ENCODE measurements at places on chromosomes 6 and 20.

GRCh38 chr6:147043994-147044477 is 160.2 kb upstream of the STXBP5 start:
- DNase-seq, result no peak

GRCh38 chr6:127420556-127420955 is 38.6 kb downstream of the KIAA0408 start:
- peak; percentile 74 for DNase-seq

GRCh38 chr6:152859225-152859624 is 108.6 kb downstream of the VIP start:
- no peak for DNase-seq

DNA sequence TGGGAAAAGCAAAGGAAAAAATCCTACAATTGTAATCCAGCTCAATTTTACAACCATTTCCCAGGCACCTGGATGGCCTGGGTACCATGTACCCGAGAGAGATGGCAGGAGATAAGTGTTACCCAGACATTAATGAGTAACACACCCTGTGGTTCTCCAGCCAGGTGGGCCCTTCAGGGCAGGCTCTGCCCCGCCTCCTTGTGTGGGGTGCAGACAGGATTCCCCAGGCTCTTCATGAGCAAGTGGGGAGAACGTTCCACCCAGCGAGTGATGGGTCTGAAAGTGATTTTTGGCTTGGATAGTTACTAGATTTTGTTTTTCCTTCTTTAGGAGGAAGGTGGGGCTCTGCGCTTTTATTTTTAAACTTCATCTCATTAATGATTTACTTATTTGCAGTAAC is 243.9 kb downstream of the TAF4 start:
- DNase-seq, result no peak

DNA sequence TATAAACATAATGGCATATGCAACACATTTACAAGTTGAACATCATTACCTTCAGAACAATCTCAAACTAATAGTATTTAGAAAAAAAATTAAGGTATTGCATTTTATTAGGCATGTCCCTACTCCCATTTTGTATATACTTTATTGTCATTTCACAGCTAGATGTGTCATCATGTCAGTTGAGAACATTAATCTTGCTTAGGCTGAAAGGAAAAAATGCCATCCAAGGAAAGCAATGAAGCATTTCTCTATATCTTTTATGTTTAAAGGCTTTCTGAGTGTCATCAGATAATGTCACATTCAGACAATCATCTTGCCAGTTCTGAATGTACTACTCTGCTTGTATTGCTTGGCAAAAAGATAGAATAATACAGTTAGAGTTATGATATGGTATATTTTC is 228.8 kb upstream of the THEMIS start:
- DNase-seq, result no peak

DNA sequence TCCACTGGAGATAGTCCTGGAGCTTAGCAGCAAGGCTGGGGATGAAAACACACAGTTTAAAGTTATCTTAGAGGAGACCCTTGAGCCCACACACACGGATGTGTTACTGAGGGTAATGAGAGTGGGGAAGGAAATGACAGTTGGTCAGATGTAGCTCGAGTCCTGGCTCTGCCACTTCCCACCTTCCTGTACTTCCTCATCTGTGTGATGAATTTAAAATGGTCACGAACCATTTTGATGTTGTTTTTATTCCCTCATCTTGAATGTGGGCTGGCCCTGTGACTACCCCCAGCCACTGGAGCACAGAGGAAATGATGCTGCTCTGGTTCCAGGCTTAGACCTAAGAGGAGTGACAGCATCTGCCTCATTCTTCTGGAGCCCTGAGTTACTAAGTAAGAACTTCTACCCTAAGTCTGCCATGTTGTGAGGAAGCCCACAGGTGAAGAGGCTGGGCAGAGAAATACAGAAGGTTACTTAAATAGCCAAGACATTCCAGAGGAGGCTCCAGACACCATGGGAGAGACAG is 141.2 kb downstream of the NRN1 start:
- no peak for DNase-seq

DNA sequence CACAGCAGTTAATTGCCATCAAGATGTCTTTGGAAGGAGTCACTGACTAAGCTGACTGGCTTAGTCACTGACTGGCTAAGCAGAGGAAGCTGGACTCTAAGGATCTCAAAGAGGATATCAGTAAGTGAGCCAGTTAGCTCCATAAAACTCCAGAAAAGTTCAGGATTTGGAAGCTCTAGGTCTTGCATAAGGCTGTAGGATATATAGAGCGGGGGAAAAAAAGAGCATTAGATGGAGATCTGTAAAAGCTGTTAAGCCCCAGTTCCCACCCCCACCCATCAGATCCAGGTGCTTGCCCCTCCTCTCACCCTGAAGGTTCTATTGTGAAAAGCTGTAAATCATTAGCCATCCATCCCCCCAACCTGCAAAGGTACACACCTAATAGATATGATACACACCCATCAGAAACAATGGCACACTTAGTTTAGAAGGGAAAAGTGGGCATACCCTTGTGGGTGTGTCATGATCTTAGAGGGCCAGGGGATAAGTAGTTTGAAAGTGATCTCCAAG is 32.2 kb downstream of the CARMIL1 start:
- DNase-seq, result no peak

- DNase-seq, result no peak
Observed at GRCh38 chr6:141521440-141521839, 611.3 kb upstream of the GJE1 start.

DNA sequence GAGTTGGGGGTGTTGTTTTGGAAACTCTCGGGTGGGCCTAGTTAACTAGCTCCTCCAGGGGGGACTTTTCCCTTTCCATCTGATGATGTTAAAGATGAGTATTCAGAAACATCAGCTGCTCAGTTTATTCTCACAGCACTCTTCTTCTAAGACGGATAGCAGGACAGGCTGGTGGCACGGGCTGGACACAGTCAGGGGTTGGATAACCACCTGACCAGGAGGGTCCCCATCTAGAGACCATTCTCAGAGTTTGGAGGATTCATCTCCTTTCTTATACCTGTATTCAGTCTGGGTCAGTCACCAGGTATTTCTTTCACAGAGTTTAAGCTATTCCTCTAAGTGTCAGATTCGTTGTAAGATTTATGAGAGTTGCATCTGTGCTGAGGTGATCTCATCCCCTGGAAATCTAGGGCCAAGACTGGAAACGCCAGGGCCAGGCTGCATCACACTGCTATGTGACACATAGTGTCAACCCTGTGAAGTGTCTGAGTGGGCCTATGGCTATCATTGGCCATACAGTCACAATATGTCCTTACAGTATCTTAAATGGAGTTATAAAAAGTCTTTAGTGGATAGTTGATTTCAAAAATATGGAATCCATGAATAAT is 111.7 kb downstream of the FAM50B start:
- no peak for DNase-seq

DNA sequence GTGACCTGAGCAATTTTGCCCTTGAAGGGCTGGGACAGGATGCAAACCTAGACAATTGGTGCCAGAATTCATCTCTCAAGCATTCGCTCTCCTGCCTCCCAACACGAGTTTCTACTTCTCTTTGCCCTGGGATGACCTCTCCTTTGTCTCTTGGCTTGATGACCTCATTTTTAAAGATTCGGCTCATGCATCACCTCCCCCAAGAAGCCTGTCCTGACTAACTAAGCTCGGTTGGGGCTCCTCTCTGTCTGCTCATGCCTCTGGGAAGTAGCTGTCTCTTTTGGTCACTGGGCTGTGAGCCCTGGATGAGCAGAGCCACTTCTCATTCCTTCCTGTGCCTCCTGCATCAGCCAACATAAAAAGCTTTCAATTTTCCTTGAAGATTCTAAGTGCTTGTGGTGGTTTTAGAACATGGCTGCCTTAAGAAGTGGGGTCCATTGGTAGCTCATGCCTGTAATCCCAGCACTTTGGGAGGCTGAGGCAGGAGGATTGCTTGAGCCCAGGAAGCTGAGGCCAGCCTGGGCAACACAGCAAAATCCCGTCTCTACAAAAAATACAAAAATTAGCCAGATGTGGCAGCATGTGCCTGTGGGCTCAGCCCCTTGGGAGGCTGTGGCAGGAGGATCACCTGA is 11.1 kb upstream of the TCF15 start:
- no peak for DNase-seq

GRCh38 chr6:39428152-39428551 is 105.7 kb upstream of the KCNK16 start:
- no peak for DNase-seq

DNA sequence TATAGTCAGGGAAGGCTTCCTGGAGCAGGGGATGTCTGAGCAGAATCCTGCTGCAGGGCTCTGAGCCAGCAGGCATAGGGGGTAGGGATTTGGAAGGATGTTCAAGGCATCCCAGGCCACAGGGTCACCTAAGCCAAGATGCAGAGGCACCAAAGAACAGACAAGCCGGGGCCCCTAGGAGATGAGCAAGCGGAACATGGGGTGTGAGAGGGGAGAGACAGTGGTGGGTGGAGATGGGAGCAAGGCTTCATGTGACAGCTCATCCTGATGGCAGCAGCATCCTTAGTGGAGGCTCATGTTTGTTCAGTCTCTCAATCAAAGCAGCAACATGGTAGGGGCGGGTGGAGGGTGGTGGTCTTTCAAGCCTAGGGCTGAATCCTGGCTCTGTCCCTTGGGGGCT is 29.8 kb upstream of the TCP11 start:
- DNase-seq, result no peak

GRCh38 chr6:85670573-85670972 is 27.9 kb upstream of the SYNCRIP start:
- no peak for DNase-seq

DNA sequence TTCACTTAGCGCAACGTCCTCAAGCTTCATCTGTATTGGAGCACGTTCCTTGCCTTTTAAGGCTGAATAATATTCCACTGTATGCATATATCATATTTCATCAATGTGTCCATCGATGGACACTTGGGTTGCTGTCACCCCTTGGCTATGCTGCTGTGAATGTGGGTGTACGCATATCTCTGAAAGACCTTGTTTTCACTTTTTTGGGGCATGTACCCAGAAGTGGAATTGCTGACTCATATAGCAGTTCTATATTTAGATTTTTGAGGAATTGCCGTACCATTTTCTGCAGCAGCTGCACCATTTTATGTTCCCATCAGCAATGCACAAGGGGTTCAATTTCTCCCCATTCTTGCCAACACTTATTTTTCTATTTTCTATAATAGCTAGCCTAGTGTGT is 22.8 kb upstream of the SLC23A2 start:
- DNase-seq, result no peak

GRCh38 chr6:3819161-3820110 is 29.7 kb upstream of the FAM50B start:
- peak; percentile 52 for DNase-seq

GRCh38 chr20:25044660-25045342 is 13.1 kb downstream of the ACSS1 start:
- no peak for DNase-seq

GRCh38 chr20:36924167-36925045 is 27.1 kb downstream of the SAMHD1 start:
- no peak for DNase-seq

GRCh38 chr6:122653094-122653493 is 42.9 kb downstream of the PKIB start:
- DNase-seq, result no peak

- DNase-seq, result no peak
Observed at GRCh38 chr6:21590346-21590745, 3.2 kb upstream of the SOX4 start.

- no peak for DNase-seq
Observed at GRCh38 chr6:10421158-10421920, 6.5 kb upstream of the TFAP2A start.

DNA sequence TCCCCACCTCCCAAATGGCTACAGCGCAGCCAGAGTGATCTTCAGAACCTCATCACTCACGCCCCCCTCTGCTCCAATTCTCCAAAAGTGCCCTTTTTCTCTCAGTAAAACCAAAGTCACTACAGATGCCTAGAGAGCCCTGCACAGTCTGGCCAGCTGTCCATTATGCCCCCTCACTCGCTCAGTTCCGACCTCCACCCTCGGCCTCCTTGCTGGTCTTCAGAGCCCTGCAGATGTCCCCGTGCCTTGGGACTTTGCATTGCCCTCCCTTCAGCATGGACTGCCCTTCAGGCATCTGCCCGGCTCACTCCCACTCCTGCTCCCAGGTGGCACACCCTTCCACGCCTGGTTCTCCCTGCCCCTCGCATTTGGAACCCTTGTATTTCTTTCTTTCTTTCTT is 1.1 kb upstream of the RAET1E start:
- DNase-seq, result no peak

DNA sequence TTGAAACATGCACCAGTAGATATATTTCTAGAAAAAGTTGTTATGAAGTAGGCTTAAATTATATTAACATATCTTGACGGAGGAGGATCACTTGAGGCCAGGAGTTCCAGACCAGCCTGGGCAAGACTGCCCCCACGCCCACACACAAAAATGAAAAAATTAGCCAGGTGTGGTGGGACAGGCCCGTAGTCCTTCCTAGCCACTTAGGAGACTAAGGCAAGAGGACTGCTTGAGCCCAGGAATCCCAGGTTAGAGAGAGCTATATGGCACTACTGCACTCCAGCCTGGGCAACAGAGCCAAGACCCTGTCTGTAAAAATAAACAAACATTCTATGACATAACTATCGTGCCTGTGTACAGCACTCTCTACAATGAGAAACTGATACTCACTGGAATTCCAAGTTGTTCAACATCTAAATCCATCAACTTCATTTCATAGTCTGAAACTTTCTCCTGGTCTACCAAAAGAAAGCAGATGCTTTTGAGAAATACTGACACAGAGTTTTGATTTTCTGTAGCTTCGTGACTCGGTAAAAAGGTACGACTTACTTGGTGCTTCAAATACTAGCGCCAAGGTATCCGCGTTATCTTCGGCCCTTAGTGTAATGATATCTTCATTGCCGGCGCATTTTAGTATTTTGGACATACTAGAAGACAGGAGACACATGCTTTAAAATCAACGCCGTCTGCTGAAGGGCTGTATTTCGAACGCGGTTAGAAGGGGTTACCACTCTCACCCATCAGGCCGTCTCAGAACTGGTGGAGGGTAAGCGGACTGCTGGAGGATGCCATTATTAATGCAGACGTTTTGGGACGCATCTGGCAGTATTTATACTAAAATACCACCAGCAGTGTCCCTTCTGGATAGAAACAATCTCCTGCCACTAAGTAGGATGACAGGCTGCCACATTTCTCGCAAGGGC is 1.3 kb downstream of the PCNA start:
- DNase-seq, result no peak

DNA sequence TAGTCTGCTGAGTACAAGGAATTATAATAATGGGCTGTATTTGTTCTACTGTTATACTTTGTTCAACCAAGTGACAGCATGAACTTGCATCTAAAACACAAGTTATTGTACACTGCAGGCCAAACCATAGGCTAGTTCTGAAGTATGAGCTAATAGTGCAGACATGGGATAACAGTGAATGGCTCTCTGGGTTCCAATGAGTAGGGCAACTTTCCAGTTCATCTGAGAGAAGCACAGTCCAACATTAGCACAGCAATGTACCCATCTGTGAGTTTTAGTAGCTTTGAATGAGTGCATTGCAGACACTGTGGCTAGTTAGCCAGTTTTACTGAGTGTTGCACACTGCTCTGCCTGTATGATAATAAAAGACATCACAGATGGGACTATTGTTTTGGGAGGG is 56.5 kb upstream of the FUT9 start:
- DNase-seq, result no peak

DNA sequence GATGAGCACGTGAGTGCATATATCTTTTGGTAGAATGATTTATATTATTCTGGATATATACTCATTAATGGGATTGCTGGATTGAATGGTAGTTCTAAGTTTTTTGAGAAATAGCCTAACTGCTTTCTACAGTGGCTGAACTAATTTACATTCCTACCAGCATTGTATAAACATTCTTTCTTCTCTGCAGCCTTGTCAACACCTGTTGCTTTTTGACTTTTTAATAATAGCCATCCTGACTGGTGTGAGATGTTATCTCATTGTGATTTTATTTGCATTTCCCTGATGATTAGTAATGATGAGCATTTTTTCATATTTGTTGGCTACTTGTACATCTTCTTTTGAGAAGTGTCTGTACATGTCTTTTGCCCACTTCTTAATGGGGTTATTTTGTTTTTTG is 116.3 kb downstream of the ADTRP start:
- DNase-seq, result no peak
